ENCODE measurements at places on chromosomes 11 and 22.

GRCh38 chr11:70099578-70100279 is 21.6 kb downstream of the ANO1 start:
- DNase-seq: no peak

GRCh38 chr11:120336641-120337354 is 585 bp downstream of the ARHGEF12 start:
- DNase-seq: no peak

DNA sequence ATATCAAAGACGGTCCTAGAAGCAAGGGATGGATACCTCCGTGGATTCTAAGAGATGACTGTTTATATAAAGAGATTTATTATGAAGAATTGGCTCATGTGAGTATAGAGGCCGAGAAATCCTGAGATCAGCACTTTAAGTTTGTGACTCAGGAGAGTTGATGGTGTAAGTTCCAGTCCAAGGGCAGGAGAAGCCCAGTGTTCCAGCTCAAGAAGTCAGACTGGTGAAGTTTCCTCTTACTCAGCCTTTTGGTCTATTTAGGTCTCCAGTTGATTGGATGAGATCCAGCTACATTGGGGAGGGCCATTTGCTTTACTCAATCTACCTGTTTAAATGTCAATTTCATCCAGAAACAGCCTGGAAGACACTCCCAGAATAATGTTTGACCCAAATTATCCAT is 45.1 kb downstream of the TSPAN18 start:
- no peak for DNase-seq

- DNase-seq: no peak
Measured at GRCh38 chr22:48710410-48710809, 1117.3 kb downstream of the BRD1 start.

- peak; percentile 86 for DNase-seq
Measured at GRCh38 chr11:61971248-61972111, 4.0 kb upstream of the FTH1 start.

- DNase-seq: no peak
Measured at GRCh38 chr11:134250246-134250645, 2.9 kb downstream of the THYN1 start.

- no peak for DNase-seq
Measured at GRCh38 chr11:109849946-109850345, 243.2 kb upstream of the ZC3H12C start.

DNA sequence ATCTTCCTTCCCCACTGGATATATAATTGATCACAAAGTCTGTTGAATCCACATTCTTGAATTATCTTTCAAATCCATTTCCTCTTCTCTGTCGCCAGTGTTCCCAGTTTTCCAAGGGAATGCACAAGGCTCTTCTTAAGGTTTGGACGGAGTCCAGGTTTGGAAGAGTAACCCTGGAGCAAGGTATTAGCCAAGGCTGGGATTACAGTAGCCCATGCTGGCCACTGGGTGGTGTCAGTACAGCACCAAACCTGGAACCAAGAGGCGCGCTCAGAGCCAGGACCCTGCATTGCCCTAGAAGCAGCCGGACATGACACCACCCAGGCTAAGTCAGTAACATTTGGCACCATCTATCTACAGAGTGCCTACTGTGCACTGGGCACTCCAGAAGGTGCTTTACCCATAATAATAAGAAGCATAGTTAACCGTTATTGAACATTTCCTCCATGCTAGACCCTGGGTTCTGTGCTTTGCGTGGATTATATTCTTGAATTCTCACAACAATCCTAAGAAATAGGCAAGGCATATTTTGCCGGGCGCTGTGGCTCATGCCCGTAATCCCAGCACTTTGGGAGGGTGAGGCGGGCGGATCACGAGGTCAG is 48.0 kb upstream of the CLPB start:
- DNase-seq: peak; percentile 56

Measured in NCI-H1436 (cell line).